ENCODE measurements at places on chromosomes 13 and 19.

- DNase-seq, result no peak
These were observed at the start of gene WTIP for GRCh38 chr19:34480971-34481841. Gene WTIP (plus strand): TSS chr19:34481758. CDS start chr19:34481975, 217 bp downstream.

- no peak for DNase-seq
These were observed 4.2 kb upstream of the SPC24 start for GRCh38 chr19:11159598-11160439.

DNA sequence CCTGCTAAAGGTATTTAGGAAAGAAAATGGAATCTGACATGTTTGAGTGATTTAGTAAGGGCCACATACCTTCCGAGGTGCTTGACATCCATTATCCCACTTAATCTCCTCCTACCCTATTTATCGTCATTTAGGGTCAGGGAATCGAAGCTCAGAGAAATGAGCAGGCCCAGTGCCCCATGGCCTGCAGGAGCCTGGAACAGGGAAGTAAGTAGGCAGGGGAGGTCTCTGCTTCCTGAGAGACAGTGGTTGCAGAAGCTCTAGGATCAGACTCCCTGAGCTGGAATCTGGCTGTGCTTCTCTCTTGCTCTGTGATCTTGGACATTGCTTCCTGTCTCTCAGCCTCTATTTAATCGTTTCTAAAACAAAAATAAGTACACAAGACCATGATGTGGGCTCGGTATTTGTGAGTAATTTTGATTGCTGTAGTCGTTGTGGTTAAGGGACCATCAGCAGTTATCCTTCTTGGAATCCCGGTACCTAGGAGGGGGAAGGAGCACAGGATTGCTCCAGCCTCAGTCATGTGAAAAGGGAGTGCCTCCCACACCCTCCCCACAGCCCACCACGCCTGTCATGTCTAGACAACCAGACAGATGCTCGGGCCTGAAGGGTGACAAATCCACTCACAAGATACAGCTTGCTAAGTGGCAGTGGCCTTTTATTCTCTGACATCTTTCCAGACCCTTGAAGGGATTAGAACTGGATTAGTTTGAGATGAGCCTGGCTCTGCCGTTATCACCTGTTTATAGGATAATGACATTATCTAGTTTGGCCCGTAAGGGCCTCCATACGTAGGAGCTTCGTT is 169.2 kb upstream of the TSHZ3 start:
- DNase-seq, result no peak

GRCh38 chr13:42750794-42751193 is 30.6 kb upstream of the FAM216B start:
- DNase-seq, result no peak

GRCh38 chr13:51541809-51542258 is 42.4 kb upstream of the WDFY2 start:
- DNase-seq, result no peak

GRCh38 chr19:17554968-17555479 is 425 bp upstream of the COLGALT1 start:
- no peak for DNase-seq

- DNase-seq, result no peak
These were observed 7.9 kb upstream of the HSH2D start for GRCh38 chr19:16135430-16136127.

DNA sequence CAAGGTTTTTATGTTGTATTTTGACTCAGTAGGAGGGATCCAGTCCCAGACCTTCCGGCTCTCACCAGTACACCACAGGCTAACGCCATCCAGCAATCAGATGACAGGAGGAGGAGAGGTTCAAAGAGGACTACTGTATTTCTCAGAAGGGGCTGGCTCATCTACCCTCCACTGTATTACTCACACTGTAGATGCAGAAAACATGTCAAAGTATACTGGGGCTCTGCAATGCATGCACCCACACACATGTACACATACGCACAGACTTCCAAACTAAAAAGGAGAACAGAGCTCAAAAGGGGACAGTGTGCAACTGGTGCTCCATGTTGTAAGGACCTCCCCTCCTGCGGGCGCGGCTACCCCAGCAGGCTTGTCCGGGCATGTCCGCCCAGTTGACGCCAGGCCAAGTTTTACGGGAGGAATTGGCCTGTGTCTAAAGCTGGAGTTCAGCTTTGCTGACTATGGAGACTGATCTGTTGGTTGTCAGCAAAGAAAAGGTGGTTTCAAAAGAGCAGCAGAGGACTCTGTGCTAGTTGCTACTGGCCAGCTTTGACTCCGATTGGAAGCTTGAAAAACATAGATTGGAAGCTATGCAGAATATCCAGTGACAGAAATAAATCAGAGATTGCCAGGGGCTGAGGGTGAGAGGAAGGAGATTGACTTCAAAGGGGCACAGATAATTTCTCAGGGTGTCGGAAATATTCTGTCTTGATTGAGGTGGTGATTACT is 314.2 kb downstream of the DLEU7 start:
- DNase-seq, result no peak
